ENCODE measurements at places on chromosomes 3 and 15. TPM values are rescaled to one million over a fixed set of nuclear protein-coding genes. Genes with fewer than 3 reads are reported as not detected.

DNA sequence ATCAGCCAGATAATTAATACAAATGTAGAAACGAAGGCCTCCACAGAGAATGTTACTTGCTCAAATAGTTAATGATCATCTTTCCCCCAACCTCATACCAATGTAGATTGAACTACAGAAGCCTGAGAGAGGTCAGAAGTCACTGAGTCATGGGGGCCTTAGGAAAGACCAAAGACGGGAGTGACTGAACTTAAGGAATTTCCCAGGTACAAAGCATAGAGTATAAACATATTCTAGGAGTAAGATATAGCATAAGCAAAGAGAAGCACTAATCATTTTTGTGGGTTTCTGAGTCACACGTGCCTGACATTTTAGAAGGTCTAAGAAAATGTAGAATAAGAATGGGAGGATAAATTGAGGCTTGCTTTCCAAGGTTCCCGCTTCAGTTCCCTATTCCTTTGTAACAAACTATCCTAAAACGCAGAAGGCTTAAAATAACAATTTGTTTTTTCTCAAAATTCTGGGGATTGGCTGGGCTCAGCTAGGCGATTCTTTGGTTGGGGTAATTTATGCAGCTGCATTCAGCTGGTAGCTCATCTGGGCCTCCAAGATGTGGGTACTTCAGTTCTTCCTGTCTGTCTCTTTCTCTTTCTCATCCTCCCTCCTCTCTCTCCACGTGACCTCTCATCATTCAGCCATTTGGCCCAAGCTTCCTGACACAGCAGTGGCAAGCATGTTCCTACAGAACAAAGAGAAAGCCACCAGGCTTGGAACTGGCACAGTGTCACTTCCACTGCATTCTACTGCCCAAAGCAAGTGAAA, 422.6 kb downstream of the FOXP1 start:
- H3K4me3 ChIP-seq: no peak overlapping the region
- H3K27ac ChIP-seq: no peak overlapping the region
- DNase-seq: no peak

- no peak overlapping the region for H3K27ac ChIP-seq
- no peak for DNase-seq
- H3K36me3 ChIP-seq: no peaks in the 10 kb centered on the region
- no peaks in the 10 kb centered on the region for H3K4me1 ChIP-seq
- no peaks in the 10 kb centered on the region for H3K27me3 ChIP-seq
- no peak overlapping the region for H3K4me3 ChIP-seq
These were observed 713.5 kb upstream of the LMCD1 start for GRCh38 chr3:7787871-7788828.

GRCh38 chr3:194486540-194487288, at the start of gene ATP13A3:
Gene ATP13A3 (minus strand): TSS chr3:194487002. CDS start chr3:194462190, 24,812 bp downstream.
- no peaks in the 10 kb centered on the region for H3K27me3 ChIP-seq
- peak within 1 kb of the TSS; percentile 66 for H3K4me3 ChIP-seq
- H3K36me3 ChIP-seq: peaks cover 7% of the 10 kb centered on the region
- peaks cover 24% of the 10 kb centered on the region for H3K4me1 ChIP-seq

GRCh38 chr3:89340408-89340807, 233.0 kb downstream of the EPHA3 start:
- no peak overlapping the region for H3K27ac ChIP-seq
- no peaks in the 10 kb centered on the region for H3K4me1 ChIP-seq
- DNase-seq: no peak
- no peak overlapping the region for H3K4me3 ChIP-seq

- no peaks in the 10 kb centered on the region for H3K27me3 ChIP-seq
- no peaks in the 10 kb centered on the region for H3K4me1 ChIP-seq
- peaks cover 2% of the 10 kb centered on the region for H3K36me3 ChIP-seq
- H3K27ac ChIP-seq: no peak overlapping the region
- no peak overlapping the region for H3K4me3 ChIP-seq
These were observed 6.9 kb upstream of the ALPK3 start for GRCh38 chr15:84810073-84810840.

GRCh38 chr3:193777524-193777923, 184.5 kb downstream of the OPA1 start:
- peaks cover 20% of the 10 kb centered on the region for H3K4me1 ChIP-seq
- H3K27me3 ChIP-seq: no peaks in the 10 kb centered on the region
- H3K36me3 ChIP-seq: no peaks in the 10 kb centered on the region
- no peak overlapping the region for H3K4me3 ChIP-seq
- DNase-seq: no peak

DNA sequence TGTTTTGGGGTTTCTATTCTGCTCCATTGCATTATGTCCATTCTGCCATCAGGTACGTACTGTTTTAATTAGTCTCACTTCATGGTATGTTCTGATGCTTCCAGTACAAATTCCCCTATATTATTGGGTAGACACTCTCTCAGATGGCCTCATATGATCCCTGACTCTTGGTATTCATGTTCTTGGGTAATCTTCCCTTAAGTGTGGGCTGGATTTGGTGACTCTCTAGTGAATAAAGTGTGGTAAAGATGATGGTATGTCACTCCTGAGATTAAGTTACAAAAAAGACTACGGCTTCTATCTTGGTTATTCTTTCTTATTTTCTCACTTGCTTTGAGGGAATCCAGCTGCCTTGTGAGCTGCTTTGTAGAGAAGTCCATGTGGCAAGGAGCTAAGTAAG, 89.6 kb upstream of the TBC1D5 start:
- H3K4me3 ChIP-seq: no peak overlapping the region
- no peaks in the 10 kb centered on the region for H3K36me3 ChIP-seq
- DNase-seq: no peak
- no peaks in the 10 kb centered on the region for H3K4me1 ChIP-seq
- H3K27ac ChIP-seq: no peak overlapping the region
- 0 out of 2 replicates have a peak, but pooled peaks cover 2% of the 10 kb centered on the region for H3K27me3 ChIP-seq

GRCh38 chr15:31135523-31135922, 34.0 kb upstream of the TRPM1 start:
- no peaks in the 10 kb centered on the region for H3K27me3 ChIP-seq
- no peak overlapping the region for H3K27ac ChIP-seq
- H3K4me1 ChIP-seq: no peaks in the 10 kb centered on the region
- DNase-seq: no peak
- H3K4me3 ChIP-seq: no peak overlapping the region

GRCh38 chr3:160390565-160391138, 8.4 kb downstream of the IFT80 start:
- no peak for DNase-seq
- no peaks in the 10 kb centered on the region for H3K36me3 ChIP-seq
- H3K4me3 ChIP-seq: no peak overlapping the region
- H3K27me3 ChIP-seq: no peaks in the 10 kb centered on the region

DNA sequence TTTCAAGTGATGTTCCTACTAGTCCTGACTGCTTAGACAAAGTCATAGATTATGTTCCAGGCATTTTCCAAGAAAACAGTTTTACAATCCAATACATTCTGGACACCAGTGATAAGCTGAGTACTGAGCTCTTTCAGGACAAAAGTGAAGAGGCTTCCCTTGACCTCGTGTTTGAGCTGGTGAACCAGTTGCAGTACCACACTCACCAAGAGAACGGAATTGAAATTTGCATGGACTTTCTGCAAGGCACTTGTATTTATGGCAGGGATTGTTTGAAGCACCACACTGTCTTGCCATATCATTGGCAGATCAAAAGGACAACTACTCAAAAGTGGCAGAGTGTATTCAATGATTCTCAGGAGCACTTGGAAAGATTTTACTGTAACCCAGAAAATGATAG, 3.8 kb downstream of the TIPARP start:
- H3K27ac ChIP-seq: no peak overlapping the region
- DNase-seq: no peak
- no peak overlapping the region for H3K4me3 ChIP-seq
- peaks cover 11% of the 10 kb centered on the region for H3K36me3 ChIP-seq

- peaks cover under 1% of the 10 kb centered on the region for H3K36me3 ChIP-seq
- H3K4me1 ChIP-seq: peaks cover 6% of the 10 kb centered on the region
- no peak overlapping the region for H3K27ac ChIP-seq
- H3K27me3 ChIP-seq: no peaks in the 10 kb centered on the region
These were observed 4.9 kb upstream of the DYNC1LI1 start for GRCh38 chr3:32575451-32576113.

DNA sequence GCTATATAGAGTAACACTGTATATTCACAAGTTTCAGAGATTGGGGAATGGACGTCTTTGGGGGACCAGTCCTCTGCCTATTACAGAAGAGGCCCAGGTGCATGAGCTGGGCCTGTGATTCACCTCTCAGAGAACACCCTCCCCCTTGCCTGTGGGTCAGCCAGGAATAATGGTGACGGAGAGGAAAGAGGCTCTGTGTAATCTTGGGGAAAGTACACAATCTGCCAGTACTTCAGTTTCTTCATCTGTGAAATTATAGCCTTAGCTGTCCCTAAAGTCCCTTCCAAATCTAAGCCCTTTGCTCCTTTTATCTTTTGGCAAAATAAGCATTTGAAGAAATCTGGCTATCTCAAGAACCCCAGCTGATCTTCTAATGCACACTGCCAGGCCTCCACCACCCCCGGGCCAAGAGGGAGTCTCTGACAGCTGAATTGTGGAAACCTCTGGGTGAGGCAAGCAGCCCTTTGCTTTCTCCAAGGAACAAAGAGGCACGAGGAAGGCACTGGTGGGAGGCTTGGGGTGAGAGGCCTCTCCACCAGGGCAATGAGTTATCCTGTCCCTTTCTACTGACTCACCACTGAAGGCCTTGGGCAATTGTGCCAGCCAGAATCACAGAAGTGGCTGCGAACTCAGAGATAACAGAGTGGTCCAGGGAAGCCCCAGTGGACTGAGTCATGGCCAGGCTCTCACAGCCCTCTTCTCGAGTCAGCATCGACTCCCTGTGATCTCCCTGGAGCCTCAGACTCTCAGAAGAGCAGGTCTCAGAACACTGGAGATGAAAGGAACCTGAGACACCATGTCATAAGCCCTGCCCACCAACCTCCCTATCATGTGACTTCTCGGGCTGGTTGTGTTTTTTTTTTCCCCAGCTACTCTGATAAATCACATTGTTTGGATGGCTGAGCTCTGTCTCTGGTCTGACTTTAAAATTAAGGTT, 31.8 kb downstream of the CCNL1 start:
- H3K27ac ChIP-seq: peak overlapping the region; percentile 90
- peaks cover 42% of the 10 kb centered on the region for H3K4me1 ChIP-seq
- no peaks in the 10 kb centered on the region for H3K27me3 ChIP-seq
- H3K4me3 ChIP-seq: no peak overlapping the region

GRCh38 chr3:111904376-111905241, 45.5 kb downstream of the PHLDB2 start:
- no peak overlapping the region for H3K4me3 ChIP-seq
- H3K4me1 ChIP-seq: no peaks in the 10 kb centered on the region
- no peaks in the 10 kb centered on the region for H3K27me3 ChIP-seq
- H3K27ac ChIP-seq: peak overlapping the region; percentile 19
- DNase-seq: no peak

DNA sequence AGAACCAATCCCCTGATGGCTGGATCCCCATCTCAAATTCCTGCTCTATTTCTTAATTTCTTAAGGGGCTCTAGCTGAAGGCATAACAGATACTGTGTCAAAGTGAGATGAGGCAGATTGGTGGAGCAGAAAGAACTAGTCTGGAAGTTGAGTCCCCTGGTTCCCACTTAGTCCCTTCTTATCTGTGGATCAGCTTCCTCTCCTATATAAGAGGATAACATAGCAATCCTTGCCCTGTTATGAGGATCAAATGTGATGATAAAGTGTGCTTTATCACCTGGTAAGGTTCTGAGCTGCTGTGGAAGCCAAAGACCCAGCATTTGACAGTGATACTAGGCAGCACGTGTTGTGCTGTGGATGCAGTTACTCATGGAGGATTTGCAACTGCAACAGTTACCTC, 8.1 kb upstream of the SIN3A start:
- peak overlapping the region; percentile 36 for H3K27ac ChIP-seq
- H3K27me3 ChIP-seq: no peaks in the 10 kb centered on the region
- H3K36me3 ChIP-seq: peaks cover 3% of the 10 kb centered on the region
- DNase-seq: no peak
- H3K4me1 ChIP-seq: peaks cover 34% of the 10 kb centered on the region

The CLDN1 gene
- 30.9 TPM for total RNA-seq

The SPATA12 gene
- 0.10 TPM for total RNA-seq

The GHSR gene
- total RNA-seq: not detected

The GXYLT2 gene
- 6.1 TPM for total RNA-seq

The STRA6 gene
- total RNA-seq: 1.1 TPM
